ENCODE measurements at places on chromosomes 13 and 19. TPM values are rescaled to one million over a fixed set of nuclear protein-coding genes. Genes with fewer than 3 reads are reported as not detected.
A peak's percentile ranks its signal among the peaks of the same experiment; 100 is the strongest.

- no peaks in the 10 kb centered on the region for H3K27me3 ChIP-seq
- peaks cover 26% of the 10 kb centered on the region for H3K4me1 ChIP-seq
- no peak for DNase-seq
- no peak overlapping the region for H3K4me3 ChIP-seq
- peaks cover 12% of the 10 kb centered on the region for H3K36me3 ChIP-seq
- no peak overlapping the region for H3K27ac ChIP-seq
These were observed 3.1 kb upstream of the BCL3 start for GRCh38 chr19:44745341-44745831.

- H3K4me1 ChIP-seq = no peaks in the 10 kb centered on the region
- no peak for DNase-seq
- peaks cover 2% of the 10 kb centered on the region for H3K36me3 ChIP-seq
- H3K4me3 ChIP-seq = no peak overlapping the region
- peaks cover 38% of the 10 kb centered on the region for H3K27me3 ChIP-seq
These were observed 69.3 kb downstream of the ANKRD10 start for GRCh38 chr13:110845520-110845919.

DNA sequence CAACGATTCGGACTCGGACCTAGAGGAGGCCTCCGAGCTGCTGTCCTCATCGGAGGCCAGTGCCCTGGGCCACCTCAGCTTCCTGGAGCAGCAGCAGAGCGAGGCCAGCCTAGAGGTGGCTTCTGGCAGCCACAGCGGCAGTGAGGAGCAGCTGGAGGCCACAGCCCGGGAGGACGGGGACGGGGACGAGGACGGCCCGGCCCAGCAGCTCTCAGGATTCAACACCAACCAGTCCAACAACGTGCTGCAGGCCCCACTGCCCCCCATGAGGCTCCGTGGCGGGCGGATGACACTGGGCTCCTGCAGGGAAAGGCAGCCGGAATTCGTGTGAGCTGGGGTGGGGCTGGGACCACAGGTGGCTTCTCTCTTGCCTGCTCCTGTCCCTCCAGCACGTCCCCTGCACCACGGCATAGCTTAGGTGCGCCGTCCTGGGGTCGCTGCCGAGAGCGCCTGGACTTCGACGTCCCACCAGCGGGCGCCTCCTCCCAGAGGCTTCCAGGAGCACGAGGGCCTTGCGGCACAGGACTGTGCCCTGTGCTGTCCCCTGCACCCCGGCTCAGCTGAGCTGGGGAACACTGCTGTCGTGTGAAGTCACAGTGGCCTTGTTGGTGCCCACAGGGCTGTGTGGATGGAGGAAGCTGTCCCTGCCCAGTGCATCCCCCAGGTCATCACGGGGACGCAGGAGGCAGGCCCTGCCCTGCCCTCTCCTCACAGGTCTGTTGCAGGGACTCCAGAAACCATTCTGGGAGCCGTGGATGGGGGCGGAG, 9.3 kb downstream of the POLR2E start:
- no peak overlapping the region for H3K27ac ChIP-seq
- peaks cover 59% of the 10 kb centered on the region for H3K4me1 ChIP-seq
- DNase-seq = no peak
- H3K4me3 ChIP-seq = no peak overlapping the region

- peaks cover 44% of the 10 kb centered on the region for H3K4me1 ChIP-seq
- H3K27me3 ChIP-seq = no peaks in the 10 kb centered on the region
- H3K4me3 ChIP-seq = no peak overlapping the region
- no peak for DNase-seq
- no peak overlapping the region for H3K27ac ChIP-seq
These were observed 6.9 kb downstream of the NOSIP start for GRCh38 chr19:49573425-49573824.

GRCh38 chr19:57641715-57642234, 8.8 kb downstream of the ZNF211 start:
- no peaks in the 10 kb centered on the region for H3K27me3 ChIP-seq
- H3K4me3 ChIP-seq = no peak overlapping the region
- no peaks in the 10 kb centered on the region for H3K4me1 ChIP-seq
- DNase-seq = no peak
- peaks cover 72% of the 10 kb centered on the region for H3K36me3 ChIP-seq
- H3K27ac ChIP-seq = no peak overlapping the region

GRCh38 chr13:73865027-73865426, 269.2 kb downstream of the KLF12 start:
- no peak for DNase-seq
- H3K36me3 ChIP-seq = peaks cover 7% of the 10 kb centered on the region
- H3K27ac ChIP-seq = no peak overlapping the region

DNA sequence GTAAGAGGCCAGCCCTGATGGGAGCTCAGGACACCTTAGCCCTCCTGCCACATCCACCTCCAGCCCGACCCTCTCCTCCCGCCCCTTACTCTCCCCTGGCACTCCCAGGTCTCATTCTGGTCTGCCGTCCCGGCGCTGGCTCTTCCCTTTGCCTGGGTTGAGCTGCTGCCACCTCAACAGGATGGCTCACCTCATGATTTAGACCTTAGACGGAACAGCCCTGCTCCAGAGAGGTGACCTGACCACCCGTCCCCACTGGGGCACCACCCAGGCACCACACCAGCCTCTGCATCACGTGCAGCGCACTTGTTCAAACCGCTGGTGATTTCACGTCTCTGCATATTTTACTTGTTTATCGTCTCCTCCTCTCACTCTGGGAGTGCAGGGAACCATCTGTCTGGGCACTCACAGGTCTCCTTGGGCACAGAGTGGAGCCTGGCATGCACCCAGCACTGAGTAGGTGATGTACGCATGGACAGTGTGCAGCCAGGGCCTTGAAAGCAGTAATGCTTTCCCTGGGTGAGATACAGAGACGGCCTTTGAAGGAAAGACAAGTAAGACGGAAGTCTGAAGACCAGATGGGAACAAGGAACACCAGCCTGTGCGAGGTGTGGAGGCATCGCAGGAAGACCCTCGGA, 183.1 kb downstream of the KATNAL1 start:
- DNase-seq = no peak
- no peak overlapping the region for H3K4me3 ChIP-seq
- no peaks in the 10 kb centered on the region for H3K27me3 ChIP-seq
- H3K36me3 ChIP-seq = no peaks in the 10 kb centered on the region
- H3K4me1 ChIP-seq = peaks cover 24% of the 10 kb centered on the region

DNA sequence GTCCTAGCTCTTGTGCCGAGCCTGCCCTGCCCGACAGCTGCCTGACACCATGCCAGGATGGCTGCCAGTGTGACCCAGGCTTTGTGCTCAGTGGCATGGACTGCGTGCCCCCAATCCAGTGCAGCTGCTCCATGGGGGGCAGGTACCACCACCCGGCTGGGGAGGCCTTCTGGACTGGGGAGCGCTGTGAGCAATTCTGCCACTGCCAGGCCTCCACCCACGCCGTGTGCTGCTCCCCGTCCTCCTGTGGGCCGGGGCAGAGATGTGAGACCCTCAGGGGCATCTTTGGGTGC, 9.4 kb upstream of the FXYD3 start:
- no peak for DNase-seq
- no peaks in the 10 kb centered on the region for H3K27me3 ChIP-seq
- H3K27ac ChIP-seq = peak overlapping the region; percentile 55

ZNF30 gene
- total RNA-seq = 5.7 TPM

MEDAG gene
- not detected for total RNA-seq

TEX29 gene
- 0.30 TPM for total RNA-seq

SULT2A1 gene
- not detected for total RNA-seq
